ENCODE measurements at places on chromosomes 11 and 22. TPM values are rescaled to one million over a fixed set of nuclear protein-coding genes. Genes with fewer than 3 reads are reported as not detected.

- no peaks in the 10 kb centered on the region for H3K36me3 ChIP-seq
- no peak overlapping the region for H3K27ac ChIP-seq
- peak; percentile 36 for DNase-seq
Measured at GRCh38 chr22:49349841-49350381, 477.8 kb downstream of the BRD1 start.

GRCh38 chr11:76686261-76687079 lies 15.9 kb upstream of the LRRC32 start:
- peaks cover 5% of the 10 kb centered on the region for H3K4me1 ChIP-seq
- H3K27me3 ChIP-seq, result peaks cover 8% of the 10 kb centered on the region
- no peak for DNase-seq
- H3K4me3 ChIP-seq, result no peak overlapping the region

DNA sequence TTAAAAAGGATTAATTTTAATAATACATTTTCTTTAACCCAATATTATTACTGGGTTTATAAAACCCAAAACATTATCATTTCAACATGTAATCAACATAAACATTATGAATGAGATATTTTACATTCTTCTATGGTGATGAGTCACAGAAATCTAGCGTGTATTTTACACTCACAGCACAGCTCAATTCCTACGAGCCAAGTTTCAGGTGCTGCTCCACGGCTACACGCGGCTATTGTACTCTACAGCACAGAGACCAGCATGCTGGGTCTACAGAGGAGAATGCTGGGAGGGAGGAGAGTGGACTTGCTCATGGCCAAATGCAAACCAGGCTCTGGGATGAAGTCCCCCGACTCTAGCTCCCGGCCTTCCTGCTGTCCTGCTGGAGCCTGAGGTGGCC lies 72.0 kb upstream of the LMO1 start:
- H3K27me3 ChIP-seq, result peaks cover 6% of the 10 kb centered on the region
- no peaks in the 10 kb centered on the region for H3K4me1 ChIP-seq
- H3K4me3 ChIP-seq, result no peak overlapping the region
- DNase-seq, result no peak
- H3K36me3 ChIP-seq, result no peaks in the 10 kb centered on the region

DNA sequence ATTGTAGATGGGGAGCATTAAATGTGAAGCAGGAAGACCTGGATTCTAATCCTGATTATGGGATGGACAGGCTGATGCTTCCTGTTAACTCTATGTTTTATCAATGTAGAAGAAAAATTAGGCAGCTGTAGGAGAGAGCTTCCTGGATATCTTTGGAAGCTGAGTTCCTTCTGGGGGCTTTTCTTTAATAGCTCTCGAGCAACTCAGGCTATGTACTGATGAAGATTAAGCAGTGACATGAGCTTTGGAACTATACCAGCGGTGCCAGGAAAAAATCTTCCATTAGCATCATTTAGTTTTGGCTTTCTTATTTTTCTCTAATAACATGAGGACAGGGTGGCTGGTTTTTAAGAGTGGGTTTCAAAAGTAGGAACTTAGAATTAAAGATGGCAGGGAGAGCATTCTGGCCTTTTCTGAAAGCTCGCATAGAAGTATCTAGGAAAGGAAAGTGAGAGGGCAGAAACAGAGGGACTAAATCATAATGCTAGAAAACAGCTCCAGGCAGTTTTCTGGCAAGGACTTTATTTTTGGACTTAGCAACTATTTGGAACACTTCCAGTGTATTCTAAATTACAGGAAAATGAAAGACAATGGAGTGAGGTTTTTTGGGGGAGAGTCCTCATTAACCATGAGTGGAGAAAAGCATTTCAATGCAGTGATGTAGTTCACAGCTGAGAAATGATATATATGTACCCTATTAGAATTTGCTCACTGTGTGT lies 69.2 kb upstream of the RRM1 start:
- H3K27me3 ChIP-seq, result no peaks in the 10 kb centered on the region
- DNase-seq, result no peak
- H3K4me3 ChIP-seq, result no peak overlapping the region
- peak overlapping the region; percentile 54 for H3K27ac ChIP-seq
- H3K36me3 ChIP-seq, result peaks cover 6% of the 10 kb centered on the region

DNA sequence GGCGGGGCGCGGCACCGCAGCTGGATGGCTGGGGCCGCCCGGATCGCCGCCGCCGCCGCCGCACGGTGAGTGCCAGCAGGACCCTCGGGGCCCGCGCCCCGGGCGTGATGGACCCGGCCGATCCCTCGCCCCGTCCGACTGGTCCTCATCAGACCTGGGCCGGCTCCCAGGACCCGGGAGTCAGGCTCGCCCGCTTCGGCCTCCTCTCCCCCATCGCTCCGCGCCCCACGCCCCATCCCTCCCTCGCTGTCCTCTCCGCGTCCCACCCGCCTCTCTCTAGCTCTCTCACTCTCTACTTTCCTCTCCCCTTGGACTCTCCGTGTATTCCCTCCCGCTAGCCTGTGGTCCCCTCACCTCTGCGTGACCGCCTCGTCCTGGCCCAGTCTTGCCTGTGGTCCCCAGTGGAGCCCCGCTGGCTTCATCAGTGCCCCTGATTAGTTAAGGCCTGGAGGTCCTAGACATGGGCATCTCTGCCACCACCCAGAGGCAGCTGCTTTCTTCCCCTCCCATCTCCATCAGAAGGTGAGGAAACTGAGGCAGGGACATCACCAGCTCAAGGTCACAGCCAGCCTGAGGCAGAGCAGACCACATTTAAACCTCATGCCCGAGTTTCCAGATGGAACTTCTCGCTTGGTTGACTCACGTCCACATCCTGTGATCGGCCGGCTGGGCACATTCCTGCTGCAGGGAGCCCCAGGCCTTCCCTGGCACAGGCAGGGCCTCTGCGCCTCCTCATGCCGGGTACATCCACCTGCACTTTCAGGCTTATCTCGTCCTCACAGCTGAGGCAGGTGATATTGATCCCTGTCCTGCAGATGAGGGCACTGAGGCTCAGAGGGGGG lies 429 bp downstream of the SLC39A13 start:
- H3K27me3 ChIP-seq, result no peaks in the 10 kb centered on the region
- H3K27ac ChIP-seq, result peak overlapping the region; percentile 88
- H3K36me3 ChIP-seq, result peaks cover 15% of the 10 kb centered on the region
- H3K4me1 ChIP-seq, result peaks cover 32% of the 10 kb centered on the region

DNA sequence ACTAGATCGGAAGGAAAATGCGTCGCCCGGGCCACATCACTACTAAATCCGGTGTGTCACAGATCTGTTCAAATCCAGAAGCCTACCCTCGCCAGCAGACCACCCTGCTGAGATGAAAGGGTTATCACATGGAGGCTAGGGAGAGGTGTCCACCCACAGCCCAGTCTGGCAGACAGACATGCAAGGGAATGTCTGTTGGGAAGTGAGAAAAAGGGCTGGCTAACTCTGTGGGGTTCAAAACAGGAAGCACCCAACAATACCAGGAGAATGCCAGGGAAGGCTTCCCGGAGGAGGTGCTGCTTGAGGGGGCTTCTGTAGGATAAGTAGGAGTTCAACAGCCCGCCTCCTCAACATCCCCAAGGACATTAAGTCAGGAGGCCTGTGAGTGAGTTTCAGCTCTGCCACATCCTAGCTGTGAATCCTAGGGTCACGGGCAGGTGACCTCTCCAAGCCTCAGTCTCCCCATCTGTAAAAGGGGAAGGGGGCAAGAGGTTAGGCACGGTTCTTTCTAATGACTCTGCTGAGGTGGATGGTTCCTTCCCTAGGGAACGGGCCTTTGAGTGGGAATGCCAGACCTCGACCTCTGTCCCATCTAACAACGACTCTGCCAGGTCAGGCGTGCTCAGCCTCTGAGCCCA lies 1.1 kb downstream of the TPST2 start:
- peak overlapping the region; percentile 88 for H3K4me3 ChIP-seq
- peaks cover 63% of the 10 kb centered on the region for H3K4me1 ChIP-seq
- peak overlapping the region; percentile 91 for H3K27ac ChIP-seq
- H3K36me3 ChIP-seq, result no peaks in the 10 kb centered on the region
- DNase-seq, result no peak
- H3K27me3 ChIP-seq, result no peaks in the 10 kb centered on the region

- H3K27ac ChIP-seq, result no peak overlapping the region
- no peaks in the 10 kb centered on the region for H3K36me3 ChIP-seq
- DNase-seq, result no peak
- H3K4me3 ChIP-seq, result no peak overlapping the region
- H3K27me3 ChIP-seq, result peaks cover 40% of the 10 kb centered on the region
Measured at GRCh38 chr11:1228921-1229451, 6.1 kb downstream of the MUC5B start.

GRCh38 chr11:45152740-45153595 lies 6.5 kb downstream of the PRDM11 start:
- DNase-seq, result no peak
- H3K36me3 ChIP-seq, result no peaks in the 10 kb centered on the region
- H3K27ac ChIP-seq, result no peak overlapping the region
- no peak overlapping the region for H3K4me3 ChIP-seq
- peaks cover 16% of the 10 kb centered on the region for H3K4me1 ChIP-seq

- no peaks in the 10 kb centered on the region for H3K36me3 ChIP-seq
- no peak overlapping the region for H3K4me3 ChIP-seq
- DNase-seq, result no peak
- H3K27ac ChIP-seq, result no peak overlapping the region
- peaks cover 34% of the 10 kb centered on the region for H3K4me1 ChIP-seq
- H3K27me3 ChIP-seq, result no peaks in the 10 kb centered on the region
Measured at GRCh38 chr11:95700471-95700817, 89.1 kb downstream of the FAM76B start.

DNA sequence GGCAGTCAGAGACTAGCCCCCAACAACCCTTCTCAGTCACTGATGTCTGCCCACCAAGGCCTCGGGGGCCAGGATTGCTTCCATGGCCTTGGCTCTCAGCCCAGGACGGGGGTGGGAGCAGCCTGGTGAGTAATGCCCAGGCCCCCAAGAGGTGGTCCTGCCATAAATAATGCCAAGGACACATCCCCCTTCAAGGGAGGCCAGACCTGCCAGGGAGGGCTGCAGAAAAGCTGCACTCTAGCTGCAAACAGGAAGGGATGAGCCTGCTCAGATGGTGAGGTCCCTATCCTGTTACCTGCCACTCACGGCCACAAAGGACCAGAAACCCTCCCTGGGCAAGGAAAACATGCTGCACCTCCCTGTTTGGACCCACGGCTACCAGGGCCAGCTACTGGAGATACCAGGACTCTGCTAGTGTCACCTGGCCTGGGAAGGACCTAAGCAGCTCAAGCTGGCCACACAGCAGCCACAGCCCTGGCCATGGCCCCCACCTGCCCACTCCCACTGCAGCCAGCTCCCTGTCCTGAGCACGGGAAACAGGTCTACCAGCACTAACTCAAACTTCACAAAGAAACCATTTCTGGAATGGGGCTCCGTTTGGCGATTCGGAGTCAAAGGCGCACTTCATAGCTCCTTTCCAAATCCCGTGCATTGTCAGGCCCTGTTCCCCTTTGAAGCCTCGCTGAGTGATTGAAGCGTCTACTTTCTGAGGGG lies 12.1 kb downstream of the GNB1L start:
- peak overlapping the region; percentile 81 for H3K27ac ChIP-seq
- H3K36me3 ChIP-seq, result no peaks in the 10 kb centered on the region
- DNase-seq, result no peak
- H3K4me1 ChIP-seq, result peaks cover 28% of the 10 kb centered on the region
- no peak overlapping the region for H3K4me3 ChIP-seq

DNA sequence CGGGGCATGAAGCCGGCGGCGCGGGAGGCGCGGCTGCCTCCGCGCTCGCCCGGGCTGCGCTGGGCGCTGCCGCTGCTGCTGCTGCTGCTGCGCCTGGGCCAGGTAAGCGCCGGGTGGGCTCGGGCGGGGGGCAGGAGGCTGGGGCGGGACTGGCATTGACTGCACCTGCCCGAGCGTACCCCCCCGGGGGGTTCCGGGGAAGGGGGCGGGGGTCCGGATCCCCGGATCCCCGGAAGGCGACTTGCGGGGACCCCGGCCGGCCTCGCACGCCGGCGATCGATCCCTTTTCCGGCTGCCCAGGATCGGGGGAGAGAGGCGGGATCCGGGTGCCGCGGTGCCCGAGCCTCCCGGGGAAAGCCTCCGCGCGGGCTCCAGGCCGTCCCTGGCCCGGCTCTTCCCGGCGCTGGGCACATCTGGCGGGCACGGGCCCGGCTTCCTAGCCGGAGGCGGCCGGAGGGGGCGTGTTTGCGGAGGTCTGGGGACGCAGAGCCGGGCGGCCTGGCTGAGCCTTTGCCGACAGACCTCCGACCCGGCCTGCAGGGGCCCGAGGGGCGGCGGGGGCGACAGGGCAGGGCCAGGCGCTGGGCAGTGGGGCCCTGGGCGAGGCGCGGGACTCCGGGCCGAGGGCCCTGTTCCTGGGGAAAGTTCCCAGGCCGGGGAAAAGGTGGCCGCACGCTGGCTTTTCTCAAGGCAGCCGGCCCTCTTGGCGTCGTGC lies 705 bp downstream of the PTPRJ start:
- H3K4me1 ChIP-seq, result peaks cover 39% of the 10 kb centered on the region
- H3K27me3 ChIP-seq, result no peaks in the 10 kb centered on the region
- no peaks in the 10 kb centered on the region for H3K36me3 ChIP-seq
- peak overlapping the region; percentile 93 for H3K4me3 ChIP-seq

GRCh38 chr22:49961005-49961600 lies 531 bp downstream of the PIM3 start:
- H3K27ac ChIP-seq, result peak overlapping the region; percentile 94
- H3K4me1 ChIP-seq, result peaks cover 68% of the 10 kb centered on the region
- peaks cover 40% of the 10 kb centered on the region for H3K36me3 ChIP-seq
- H3K4me3 ChIP-seq, result peak overlapping the region; percentile 95

DNA sequence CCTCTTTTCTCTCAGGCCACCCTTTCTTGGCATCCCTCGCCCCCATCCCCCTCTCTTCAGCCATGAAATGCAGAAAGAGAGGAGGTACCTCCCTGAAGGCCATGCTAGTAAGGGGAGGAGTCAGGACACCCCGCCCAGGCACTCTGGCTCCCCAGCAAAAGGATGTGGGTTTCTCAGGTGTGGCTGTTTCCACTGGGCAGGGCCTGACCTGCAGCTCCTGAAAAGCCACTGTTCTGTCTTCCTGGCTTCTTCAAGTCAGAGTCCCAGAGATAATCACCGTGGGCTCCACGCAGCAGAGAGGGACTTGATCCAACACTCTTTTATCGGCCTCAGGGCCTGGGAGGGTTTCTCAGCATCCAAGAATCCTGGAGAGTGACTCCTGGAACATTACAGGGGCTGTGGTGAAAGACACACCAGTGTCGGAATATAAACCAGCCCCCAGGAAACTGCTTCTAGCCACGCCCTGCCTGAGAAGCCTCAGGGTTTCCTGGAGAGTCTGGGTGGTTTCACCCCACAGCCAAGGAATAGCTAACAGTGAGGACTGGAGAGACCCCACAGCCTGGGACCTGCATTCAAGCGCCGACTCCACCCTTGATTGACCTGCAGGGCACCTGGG lies 45.7 kb upstream of the TSPAN18 start:
- H3K27me3 ChIP-seq, result no peaks in the 10 kb centered on the region
- no peaks in the 10 kb centered on the region for H3K36me3 ChIP-seq
- H3K4me1 ChIP-seq, result no peaks in the 10 kb centered on the region
- H3K4me3 ChIP-seq, result no peak overlapping the region
- no peak for DNase-seq
- no peak overlapping the region for H3K27ac ChIP-seq

MMP8 gene
- 0.44 TPM for total RNA-seq

SCGB1D2 gene
- total RNA-seq, result not detected

SERHL2 gene
- total RNA-seq, result 1.6 TPM

PRDM11 gene
- 15.1 TPM for total RNA-seq

SYT8 gene
- total RNA-seq, result 18.5 TPM

Measured in lower lobe of right lung (tissue), 2 donors.